ENCODE measurements at places on chromosomes 6 and 20.

DNA sequence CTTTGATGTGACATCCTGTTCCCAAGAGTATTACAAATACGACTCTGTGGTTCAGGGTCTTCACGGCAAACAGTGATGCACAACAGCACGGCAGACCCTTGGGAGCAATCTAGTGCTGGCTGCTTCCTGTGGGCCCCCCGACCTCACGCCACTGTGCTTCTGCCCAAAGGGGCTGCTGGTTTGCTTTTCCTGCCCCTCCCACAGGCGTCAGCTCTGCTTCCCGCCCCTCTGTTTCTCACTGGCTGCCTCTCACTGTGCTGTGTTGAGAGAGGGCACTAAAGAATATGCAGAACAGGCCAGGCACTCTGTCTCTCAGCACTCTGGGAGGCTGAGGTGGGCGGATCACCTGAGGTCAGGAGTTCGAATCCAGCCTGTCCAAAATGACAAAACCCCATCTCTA, 554.5 kb upstream of the AGPAT4 start:
- DNase-seq: no peak

DNA sequence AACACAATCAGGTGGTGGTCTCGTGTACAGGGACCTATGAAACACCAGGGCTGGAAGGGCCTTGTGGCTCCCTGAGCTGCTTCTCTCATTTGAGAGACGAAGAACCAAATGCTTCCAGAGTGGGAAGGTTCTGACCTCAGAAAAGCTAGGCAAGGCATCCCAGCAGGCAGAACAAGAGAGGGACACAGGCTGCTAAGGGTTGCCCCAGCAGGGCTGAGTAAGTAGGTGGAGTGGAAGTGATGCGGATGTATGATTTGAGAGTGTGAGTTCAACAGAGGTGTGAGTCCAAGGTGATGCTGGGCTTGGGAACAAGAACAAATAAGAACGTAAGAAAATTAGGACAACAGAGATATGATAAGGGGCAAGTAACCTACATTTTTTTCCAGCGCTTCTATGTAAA, 147.8 kb downstream of the BACH2 start:
- DNase-seq: no peak

GRCh38 chr6:145813285-145814034, 1.1 kb downstream of the FBXO30 start:
- DNase-seq: no peak

DNA sequence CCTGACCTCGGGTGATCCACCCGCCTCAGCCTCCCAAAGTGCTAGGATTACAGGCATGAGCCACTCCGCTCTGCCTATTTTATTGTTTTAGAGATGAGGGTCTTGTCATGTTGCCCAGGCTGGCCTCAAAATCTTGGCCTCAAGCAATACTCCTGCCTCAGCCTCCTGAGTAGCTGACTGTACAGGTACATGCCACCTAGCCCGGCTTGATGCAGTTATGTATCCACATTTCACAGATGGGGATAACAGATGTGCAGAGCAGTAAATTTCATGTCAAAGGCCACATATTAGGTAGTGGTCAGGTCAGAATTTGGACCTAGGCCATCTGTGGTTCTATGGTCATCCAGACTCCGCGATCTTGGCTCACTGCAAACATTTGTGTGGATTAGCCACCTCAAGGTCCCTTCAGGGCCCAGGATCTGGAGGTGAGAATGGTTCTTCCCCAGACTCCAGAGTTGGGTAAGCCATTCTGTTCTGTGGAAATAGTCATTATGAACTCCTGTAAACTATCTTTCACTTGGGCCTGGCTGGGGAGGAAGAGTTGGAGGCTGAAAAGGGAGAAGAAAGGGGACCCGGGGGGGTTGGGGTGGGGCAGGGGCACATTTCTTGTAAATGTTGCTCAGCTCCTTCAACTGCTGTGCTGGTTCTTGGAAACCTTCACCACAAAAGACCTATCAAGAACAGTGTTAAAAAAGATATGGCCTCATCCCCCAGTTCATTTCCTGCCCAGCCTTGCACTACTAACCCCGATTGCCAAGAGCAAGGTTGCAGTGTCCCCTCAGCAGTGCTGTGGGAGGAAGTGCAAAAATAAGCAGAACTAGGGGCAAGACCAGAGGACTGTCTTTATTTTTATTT, 13.0 kb downstream of the PIM1 start:
- peak; percentile 35 for DNase-seq

GRCh38 chr6:21137700-21138335, 455.7 kb upstream of the SOX4 start:
- DNase-seq: no peak

GRCh38 chr20:57389695-57390603, 1.2 kb upstream of the RBM38 start:
- no peak for DNase-seq

DNA sequence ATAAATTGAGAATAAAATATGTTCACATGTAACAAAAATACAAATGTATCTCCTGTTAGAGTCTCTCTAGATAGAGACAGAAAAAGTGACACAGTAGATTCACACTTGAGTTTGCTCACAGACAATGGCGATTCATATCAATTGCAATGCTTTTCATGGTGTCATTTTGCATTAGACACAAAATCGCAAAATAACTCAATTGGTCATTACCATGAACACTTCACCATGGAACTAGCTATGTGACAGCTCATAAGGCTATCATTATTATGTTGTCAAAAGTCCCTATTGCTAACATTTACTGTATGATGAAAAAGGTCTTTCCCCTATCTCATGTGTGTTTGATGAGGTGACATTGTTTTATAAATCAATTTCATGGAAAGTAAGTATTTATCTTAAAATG, 249.5 kb upstream of the AGPAT4 start:
- no peak for DNase-seq

- DNase-seq: no peak
These were observed 15.6 kb upstream of the MAS1 start for GRCh38 chr6:159875194-159875593.

DNA sequence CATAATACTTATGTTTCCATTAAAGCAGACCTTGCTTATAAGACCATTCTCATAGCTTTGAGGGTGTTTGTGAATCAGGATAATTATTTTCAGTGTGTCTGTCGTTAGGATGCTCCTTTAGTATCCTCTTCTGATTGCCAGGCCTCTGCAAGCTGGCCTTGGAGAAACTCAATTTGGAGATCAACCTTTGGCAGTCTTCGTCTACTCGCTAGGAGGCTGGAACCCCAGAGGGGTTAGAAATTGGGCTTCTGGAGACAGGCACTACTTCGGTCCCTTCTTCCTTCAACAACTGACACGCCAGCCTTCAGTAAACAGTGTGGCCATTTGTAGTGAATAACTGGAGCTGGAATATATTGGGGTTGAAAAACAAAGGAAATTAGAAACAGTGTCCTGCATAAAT, 100.8 kb upstream of the CITED2 start:
- no peak for DNase-seq

DNA sequence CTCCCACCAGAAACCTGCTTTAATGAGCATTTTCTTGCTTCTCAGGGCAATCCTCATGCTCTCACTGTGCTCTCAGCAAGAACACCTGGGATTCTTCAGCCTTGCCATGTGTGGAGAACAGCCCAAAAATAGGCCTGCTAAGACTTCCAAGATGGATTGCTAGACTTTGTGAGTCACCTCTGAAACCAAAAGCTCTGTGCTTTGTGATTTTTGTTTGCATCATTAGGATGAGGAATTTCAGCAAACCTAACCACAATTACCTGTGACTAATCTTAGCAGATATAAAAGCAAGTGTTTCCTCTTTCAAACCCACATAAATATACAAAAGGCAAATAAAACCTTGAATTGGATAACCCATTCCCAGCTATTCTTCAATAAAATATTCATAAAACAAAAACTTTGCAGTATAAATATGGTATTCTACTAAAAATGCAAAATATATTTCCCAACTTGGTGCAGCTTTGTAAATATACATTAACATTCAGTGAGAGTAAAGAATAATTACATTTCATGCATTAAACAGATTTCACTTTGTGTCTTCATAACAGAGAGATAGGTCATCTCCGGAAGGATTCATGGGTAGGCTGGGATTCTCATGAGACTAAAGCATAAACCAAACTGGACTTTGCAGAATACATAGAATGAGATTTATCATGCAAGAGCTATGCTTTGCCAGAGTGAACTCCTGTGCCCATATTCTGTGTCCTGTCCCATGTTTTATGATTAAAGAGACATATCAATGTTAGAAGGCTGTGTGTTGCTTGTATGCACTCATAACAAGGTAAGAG, 33.5 kb downstream of the TPBG start:
- DNase-seq: no peak

DNA sequence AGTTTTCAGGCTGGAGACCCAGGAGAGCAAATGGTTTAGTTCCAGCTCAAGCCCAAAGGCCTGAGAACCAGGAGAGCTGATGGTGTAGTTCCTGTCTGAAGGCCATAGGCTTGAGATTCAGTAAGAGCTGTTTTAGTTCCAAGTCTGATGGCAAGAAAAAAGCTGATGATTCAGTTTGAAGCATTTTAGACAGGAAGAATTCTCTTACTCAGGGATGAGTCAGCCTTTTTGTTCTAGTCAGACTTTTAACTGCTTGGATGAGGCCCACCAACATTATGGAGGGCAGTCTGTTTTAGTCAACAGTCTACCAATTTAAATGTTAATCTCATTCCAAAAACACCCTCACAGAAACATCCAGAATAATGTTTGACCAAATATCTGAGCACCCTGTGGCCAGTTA, 2.5 kb downstream of the ZSCAN26 start:
- DNase-seq: no peak

DNA sequence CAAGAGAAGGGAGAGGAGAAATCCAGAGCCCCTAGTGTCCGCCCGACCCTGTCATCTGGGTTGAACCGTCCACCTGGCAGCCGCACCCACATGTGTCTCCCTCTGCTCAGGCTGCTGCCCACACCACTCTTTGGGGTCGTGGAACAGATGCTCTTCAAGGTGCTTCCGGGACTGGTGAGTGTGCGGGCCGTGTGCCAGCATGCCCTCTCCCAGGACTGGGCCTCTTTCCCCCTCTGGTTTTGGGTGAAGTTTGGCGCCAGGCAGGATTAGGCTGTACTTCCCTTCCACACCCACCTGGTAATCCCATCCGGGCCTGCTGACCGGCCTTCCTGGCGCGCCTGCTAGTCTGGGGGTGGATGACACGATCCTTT, 7.9 kb downstream of the BPIFB3 start:
- no peak for DNase-seq

DNA sequence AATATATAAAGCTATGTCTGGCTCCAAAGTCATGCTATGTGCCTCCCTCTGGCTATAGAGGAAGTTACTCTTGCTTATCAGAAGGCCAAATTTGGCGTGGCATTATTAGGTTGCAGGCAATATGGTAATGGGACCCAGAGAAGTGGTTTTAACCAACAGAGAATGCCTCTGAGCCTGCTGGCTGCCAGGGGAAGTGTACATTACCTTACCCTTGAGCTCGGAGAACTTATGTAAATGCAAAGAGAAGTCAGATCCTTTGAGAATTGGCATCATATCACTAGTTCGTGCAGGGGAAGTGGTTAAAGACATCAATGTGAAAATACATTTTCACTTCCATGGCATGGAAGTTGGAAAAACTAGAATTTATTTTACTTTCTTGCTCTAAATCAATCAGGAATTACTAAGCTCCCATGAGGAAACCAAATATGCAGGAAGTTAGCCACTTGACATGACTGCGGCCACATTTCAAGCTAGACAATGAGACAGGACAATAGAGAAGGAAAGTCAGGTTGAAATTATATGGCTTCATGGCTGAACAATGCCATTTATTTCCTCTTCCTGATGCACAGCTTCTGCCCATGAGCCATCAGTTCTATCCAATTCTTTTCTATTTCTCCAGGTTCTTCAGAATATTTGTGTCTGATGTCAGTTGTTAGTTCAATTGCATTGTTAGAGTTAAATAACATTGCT, 134.0 kb upstream of the PHACTR1 start:
- DNase-seq: no peak
